ENCODE measurements at places on chromosomes 13 and 19.

GRCh38 chr13:28406733-28407266, 88.1 kb downstream of the FLT1 start:
- no peak for DNase-seq

GRCh38 chr19:39725995-39726394, 11.8 kb downstream of the CLC start:
- no peak for DNase-seq

GRCh38 chr13:112742583-112742982, 52.7 kb downstream of the ATP11A start:
- DNase-seq = no peak

- DNase-seq = no peak
Observed at GRCh38 chr19:39515551-39516191, 732 bp downstream of the SELENOV start.

DNA sequence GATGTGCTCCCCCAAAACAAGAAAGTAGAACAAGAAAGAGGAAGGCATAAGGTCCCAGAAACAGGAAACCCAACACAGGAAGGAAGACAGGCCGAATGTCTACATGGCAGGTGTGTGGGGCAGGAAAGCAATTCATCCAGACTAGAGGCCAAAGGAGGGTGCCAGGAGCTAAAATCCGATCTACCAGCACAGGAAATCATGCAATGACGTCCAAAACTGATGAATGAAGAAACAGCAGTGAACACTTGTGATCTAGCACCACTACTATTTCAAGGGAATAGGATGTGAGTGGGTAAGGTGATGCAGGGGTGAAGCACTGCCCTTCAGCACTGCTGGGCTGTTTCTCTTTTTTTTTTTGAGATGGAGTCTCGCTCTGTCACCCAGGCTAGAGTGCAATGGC, 59.1 kb downstream of the DOCK9 start:
- DNase-seq = peak; percentile 78

GRCh38 chr13:59471106-59471505, 692.6 kb downstream of the DIAPH3 start:
- DNase-seq = no peak

Data from common myeloid progenitor, CD34-positive (primary cell).